ENCODE measurements at places on chromosomes 13 and 19. TPM values are rescaled to one million over a fixed set of nuclear protein-coding genes. Genes with fewer than 3 reads are reported as not detected.

SBSN gene
- polyA plus RNA-seq, result 2.1 TPM

CELF5 gene
- not detected for polyA plus RNA-seq

RGL3 gene
- polyA plus RNA-seq, result 0.16 TPM

CBY2 gene
- not detected for polyA plus RNA-seq

SLC10A2 gene
- not detected for polyA plus RNA-seq
